Activated naive CD4-positive, alpha-beta T cell treated with anti-CD3 and anti-CD28 coated beads for 36 hours (primary cell): ENCODE measurements at places on chromosomes 1 and 21.
A peak's percentile ranks its signal among the peaks of the same experiment; 100 is the strongest.

DNA sequence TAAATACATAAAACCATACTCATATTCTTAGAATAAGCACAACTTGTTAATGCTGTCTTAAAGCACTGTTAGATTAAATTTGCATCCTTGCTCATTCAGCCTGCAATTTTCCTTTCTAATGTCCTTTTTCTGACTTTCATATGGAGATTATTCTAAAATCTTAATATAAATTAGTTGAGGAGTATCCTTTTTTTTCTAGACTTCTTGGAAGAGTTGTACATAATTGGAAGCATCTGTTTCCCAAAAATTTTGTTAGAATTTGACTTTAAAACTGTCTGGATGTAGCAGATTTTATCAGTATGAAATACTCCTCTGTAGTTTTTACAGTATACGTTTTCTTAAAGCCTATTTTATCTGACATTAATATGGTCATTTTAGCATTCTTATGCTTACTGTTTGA, 9.7 kb downstream of the KIFAP3 start:
- no peak for DNase-seq

DNA sequence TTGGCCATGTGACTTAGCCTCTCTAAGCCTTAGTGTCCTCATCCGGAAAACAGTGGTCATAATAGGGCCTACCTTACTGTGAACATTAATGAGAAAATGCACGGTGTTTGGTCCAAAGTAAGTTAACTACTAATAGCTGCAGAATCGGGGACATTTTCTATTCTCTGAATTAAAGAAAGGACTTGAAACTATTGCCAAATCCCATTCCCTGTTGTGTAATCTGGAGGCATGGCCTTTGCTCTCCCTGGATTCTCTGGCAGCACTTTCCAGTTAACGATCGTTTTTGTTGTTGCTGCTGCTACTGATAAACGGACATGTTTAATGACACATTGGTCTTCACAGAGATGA, 30.5 kb downstream of the FMO4 start:
- DNase-seq: no peak

GRCh38 chr1:57788313-57788712, 364.5 kb upstream of the DAB1 start:
- no peak for DNase-seq

GRCh38 chr1:207202480-207202879, 98.4 kb downstream of the C4BPA start:
- no peak for DNase-seq

GRCh38 chr21:45873418-45873817, 108.2 kb upstream of the COL6A1 start:
- DNase-seq: no peak

GRCh38 chr1:117235863-117236465, 25.2 kb upstream of the VTCN1 start:
- no peak for DNase-seq

DNA sequence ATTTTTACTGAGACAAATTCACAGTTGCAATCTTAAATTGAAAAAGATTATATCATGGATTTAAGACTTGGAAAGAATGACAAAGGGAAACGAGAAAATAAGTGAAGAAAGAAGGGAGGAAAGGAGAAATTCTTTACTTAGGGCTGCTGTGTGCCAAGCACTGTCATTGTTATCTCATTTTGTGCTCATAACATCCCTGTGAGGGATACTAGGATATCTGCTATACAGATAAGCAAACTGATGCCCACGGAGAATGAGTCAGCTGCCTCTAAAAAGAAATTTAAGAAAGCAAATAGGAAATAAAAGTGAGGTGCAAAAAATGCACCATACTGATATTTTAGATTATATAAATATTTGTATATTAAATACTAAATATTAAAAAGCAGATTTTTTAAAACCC, 183.6 kb upstream of the NR5A2 start:
- no peak for DNase-seq

DNA sequence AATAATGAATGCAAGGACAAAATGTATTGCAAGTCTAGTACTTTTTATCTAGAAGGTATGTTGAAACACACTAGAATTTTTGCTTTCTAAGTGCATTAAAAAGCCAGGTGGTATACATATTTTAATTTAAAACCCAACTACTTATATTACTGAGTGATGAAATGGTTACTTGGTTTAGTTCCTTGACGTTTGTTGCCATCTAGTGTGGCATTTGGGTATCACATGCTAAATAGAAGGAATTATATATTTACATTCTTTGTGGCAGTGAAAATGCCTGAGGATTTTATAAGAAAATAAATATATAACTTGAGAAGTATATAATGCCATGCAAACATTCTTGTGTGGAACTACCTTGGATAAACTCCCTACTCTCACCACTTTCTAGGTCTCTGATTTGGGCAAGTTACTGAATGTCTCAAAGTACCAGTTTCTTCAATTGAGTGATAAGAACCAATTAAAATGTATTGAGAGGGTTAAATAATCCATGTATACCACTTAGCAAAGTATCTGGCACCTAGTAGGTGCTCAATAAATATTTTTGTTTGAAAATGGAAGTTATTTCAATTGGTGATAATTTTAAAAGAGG, 69.6 kb downstream of the SDCCAG8 start:
- peak; percentile 45 for DNase-seq

DNA sequence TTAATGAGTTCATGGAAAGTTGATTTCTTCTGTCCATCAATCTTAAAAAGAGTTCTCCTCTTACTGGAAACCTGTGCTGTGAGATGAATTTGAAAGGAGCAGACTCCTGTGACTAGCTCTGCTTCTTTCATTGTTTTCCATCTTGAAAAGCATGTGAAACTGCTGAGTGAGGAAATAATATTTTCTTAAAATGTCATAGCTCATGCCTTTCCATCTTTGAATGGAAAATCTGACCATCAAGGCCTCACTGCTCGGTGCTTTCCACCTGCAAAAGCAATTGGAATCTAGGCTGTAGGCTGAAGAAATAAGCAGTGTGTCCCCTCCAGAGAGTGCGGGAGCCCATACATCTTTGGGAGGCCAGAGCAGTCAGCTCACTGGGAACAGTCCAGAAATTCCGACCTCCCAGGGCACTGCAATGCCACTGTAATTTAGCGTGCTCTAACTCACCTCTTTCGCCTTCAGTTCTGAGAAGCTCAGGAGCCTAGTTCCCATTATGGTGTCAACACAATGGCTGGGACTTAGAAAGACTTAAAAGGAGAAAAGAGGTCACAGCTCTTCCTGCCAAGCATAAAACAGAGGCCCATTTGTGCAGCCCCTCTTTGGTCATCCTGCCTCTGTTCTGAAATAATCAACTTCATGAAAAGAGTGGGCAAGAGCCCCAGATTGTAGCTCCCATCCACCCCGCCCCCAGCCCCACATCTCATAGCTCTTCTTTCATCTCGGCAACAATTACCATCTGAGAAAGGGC, 50.4 kb upstream of the F3 start:
- no peak for DNase-seq

DNA sequence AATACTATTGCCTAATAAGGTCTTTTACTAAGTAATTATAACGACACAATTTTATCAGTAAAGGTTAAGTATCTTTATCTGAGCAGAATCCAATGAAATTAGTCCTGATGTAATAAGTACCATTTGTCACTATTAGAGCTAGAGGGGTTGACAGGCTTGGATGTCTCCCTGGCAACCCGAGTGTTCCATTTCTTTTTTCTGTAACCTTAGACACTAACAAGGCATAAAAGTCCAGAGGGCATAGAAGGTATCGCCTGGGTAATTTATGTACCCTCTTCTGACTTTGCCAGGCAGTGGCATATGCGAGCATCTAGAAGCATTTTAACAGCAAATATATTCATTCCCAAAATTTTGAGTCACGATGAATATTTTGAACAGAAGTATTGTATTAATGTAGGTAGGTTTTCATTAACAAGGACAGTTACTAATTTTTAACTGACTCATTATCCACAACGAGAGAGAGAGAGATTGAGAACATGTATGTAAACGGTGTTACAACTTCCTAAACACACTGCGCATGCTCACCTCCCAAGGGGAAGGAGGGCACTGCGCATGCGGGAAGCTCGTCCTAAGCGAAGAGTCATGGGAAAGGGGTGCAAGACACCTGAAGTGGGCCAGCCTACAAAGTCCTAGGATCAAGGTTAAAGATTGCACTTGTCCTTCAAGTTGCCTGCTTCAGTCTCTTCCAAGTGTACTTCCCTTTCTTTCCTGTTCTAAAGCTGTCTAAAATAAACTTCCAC, 423.9 kb downstream of the DSCAM start:
- no peak for DNase-seq

- no peak for DNase-seq
Observed at GRCh38 chr1:236522937-236523703, 662 bp upstream of the LGALS8 start.

DNA sequence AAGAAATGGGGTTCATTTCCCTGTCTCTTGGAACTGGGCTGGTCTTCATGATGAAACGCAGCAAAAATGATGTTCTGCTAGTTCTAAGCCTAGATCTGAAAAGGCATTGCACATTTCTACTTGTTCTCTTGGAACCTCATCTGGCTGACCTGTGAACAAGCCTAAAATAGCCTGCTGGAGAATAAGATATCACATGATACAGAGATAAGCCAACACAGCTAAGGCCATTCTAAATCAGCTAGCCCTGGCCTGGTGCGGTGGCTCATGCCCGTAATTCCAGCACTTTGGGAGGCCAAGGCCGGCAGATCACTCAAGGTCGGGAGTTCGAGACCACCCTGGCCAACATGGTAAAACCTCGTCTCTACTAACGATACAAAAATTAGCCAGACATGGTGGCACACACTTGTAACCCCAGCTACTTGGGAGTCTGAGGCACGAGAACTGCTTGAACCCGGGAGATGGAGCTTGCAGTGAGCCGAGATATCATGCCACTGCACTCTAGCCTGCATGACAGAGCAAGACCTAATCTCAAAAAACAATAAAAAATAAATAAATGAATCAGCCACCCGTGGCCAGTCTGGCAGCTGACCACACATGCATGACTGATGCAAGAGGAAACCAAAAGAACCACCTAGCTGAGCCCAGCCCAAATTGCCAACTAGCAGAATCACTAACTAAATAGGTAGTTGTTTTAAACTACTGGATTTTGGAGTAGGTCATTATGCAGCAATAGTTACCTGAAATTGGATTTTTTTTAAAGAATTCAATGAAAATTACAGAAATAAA, 18.0 kb downstream of the CD244 start:
- no peak for DNase-seq

DNA sequence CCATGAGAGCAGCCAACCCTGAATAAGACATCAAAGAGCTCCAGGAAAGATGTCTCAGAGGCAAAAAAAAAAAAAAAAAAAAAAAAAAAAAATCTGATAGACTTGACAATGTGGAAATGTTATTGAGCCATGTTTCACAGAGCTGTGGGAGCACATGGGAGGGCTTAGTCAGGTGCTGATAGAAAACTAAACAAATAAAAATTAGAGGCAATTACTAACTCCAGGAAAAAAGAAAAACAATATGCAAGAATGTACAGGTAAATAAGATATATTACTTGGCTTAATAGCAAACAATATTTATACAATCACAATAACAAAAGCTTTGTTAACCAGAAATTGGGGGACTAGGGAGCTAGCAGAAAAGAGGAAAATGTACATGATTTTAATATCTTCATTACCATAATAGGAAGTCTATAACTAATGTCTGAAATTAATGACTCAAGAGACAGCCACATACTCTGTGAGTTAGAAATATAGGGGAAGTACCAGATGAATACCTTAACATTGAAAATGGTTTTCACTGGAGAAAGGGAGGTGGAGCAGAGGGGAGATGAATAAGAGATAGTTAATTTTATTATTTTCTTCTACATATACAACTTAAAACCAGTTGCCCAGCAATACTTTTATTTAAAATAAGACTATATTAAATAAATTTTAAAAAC, 16.9 kb upstream of the RGS16 start:
- no peak for DNase-seq

GRCh38 chr1:230130172-230130944, 63.3 kb downstream of the GALNT2 start:
- no peak for DNase-seq

DNA sequence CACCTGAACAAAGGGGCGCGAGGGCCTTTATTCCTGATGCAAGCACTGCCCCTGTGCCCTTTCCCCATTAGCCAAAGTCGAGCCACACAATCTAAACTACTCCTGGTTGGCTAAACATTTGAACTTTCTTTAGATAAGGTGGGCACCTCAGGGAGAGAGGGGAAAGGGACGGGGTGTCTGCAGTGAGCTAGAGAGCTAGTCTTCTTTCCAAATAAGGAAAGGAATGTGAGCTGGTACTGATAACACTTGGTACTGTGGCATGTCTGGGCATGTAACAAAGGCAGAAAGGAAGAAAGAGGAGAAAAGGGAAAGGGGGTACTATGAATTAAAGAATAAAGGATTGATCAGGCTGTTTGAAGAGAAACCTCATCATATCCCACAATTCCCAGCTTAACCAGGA, 62.8 kb downstream of the OVGP1 start:
- no peak for DNase-seq

DNA sequence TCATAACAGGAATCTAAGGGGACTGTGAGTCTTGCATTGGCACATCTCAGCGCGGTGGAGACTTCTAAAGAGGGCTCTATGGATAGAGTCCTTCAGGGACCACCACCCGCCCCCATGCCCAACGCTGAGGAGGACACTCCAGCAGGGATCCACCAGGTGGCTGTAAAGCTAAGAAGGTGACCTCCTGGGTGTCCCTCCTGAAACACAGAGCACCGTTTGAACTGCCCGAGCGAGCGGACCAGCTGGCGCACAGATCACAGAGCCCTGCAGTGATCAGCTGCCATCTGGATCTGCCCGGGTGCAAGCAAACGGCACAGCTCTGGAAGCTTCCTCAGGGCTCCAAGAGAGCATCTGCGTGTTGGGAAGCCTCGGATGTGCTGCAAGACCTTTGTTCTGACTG, 51.3 kb upstream of the LYST start:
- DNase-seq: no peak

DNA sequence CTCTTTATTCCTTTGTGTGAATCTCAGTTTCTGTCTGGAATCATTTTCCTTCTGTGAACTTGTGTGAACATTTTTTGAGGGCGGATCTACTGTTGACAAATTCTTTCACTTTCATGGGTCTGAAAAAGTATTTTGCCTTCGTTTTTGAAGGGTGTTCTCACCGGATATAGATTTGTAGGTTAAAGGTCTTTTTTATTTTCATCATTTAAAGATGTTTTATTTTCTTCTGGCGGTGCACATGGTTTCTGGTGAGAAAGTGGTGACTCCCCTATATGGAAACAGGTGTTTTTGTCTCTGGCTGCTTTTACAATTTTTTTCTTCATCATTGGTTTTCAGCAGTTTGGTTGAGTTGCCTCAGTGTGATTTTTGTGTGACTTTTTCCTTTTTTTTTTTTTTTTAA, 94.9 kb downstream of the DYRK1A start:
- no peak for DNase-seq

DNA sequence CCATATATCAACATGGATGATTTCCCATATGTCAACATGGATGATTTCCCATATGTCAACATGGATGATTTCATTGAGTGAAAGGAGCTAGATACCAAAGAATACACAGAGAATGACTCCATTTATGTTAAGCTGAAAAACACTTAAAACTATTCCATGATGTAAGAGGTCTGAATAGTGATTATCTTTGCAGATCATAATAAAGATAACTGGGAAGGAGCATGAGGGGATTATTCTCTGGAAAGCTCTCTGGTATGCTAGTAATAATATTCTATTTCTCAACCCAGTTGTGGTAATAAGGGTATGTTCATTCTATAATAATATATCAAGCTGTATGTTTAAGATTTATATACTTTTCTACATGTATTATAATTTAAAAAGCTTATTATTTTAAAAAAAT, 14.1 kb downstream of the SYNJ1 start:
- no peak for DNase-seq
